ENCODE measurements at places on chromosomes 7 and 10.

GRCh38 chr7:17489961-17490360 lies 191.5 kb downstream of the AHR start:
- no peak for DNase-seq

DNA sequence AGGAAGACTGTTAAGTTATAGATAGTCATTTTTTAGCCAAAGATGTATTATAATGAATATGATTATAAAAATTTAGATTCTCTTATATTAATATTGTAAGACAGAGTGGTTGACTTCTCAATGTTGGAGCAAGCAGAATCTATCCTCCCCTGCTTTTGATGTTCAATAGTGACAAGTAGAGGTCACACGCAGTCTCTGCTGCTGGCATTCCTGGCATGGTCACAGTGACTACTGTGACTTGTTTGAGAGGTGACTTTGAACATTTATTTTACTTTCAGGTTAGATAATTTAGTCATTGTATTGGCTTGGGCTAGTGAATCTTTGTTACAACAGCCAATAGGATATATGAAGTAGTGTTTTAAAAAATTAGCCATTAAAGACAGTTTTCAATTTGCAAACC lies 13.7 kb upstream of the CD36 start:
- DNase-seq = no peak

DNA sequence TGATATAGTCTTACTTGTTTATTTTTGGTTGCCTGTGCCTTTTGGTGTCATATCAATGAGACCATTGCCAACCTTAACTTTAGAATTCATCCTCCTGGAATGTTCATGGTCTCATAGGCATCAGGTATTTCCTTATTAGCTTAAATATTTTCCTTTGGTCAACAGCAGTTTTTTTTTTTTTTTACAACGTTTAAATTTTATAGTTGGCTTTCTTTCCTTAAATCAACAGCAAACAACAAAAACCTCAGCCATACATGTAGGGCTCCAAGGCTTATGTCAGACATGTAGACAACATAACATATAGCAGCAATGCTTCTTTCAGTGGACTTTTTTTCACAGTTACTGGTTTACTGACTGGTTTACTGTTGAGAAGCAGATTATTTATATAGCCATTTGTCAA lies 22.7 kb downstream of the ENTPD7 start:
- DNase-seq = no peak

DNA sequence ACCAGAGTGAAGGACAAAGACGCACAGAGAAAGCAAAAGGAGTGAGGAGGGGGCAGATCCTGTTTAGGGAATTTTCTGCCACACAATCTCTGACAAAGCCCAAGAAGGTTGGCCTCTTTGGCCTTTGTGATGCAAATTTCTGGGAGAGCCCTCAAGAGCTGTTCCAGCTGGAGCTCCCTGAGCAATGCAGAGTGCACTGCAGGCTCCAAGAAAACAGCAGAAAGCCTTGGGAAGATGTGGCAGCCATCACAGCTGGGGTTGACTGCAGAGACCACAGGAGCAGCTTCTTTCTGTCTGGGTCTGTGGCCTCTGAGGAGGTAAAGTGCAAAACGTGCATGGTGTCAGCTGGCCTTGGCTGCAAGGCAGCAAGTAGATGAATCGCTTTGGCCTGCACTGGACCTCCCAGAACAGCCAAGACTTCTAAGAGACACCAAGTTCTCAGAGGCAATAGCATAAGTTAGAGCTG lies 200.2 kb downstream of the ELMO1 start:
- DNase-seq = no peak

- no peak for DNase-seq
These were observed 114.0 kb downstream of the BMPER start for GRCh38 chr7:34019301-34019790.

DNA sequence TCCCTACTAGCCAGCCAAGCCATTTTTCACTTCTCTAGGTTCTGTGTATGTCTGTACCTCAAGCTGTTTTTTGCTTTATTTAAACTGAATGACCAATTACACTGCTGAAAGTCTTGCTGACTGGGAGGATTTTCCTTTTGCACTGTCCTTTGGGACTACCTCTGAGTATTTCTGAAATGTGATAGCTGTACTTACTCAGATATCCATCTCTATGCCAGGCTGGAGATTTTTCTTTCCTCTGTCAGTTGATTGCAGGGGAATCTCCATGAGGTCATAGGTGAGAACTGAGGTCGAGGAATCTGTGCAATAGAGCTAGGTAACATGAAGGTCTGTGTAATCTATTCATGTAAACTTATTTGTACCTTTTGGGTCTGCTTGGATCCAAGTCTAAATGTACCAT lies 38.9 kb upstream of the ANKRD1 start:
- no peak for DNase-seq

DNA sequence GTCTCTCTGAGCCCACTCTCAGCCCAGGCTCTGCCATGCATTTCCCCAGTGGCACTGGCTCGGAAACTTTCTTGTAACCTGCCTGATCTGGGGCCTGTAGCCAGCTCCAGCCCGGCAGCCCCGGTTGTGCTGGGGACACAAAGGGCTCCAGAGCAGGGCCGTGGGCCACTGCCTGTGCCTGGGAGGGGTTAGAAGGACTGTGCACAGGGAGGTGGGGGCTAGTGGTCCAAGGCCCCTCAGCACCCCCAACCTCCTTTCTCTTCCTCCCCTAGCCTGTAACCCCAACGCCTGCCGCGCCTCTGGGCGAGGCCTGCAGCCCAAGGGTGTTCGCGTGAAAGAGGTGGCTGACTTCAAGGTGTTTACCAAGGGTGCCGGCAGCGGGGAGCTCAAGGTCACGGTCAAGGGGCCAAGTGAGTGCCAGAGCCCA lies 9.6 kb downstream of the FLNC start:
- DNase-seq = no peak

DNA sequence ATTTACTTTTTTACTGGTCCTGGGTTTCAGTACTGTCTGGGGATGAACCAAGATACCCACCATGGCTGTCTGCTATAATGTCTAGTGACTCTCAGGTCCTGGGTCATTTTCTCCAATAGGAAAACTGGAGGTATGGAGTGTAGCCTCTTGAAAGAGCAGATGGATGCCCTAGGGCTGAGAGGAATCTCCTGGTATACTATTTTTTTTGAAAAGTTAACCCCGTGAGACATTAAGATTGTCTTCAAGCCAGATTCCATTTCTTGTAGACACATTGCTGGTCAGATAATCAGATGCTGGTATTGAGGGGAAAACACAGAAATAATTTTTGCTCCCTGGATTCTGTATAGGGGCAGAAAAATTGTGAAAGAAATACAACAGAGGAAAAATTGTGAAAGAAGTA lies 97.3 kb downstream of the ZNF680 start:
- no peak for DNase-seq

DNA sequence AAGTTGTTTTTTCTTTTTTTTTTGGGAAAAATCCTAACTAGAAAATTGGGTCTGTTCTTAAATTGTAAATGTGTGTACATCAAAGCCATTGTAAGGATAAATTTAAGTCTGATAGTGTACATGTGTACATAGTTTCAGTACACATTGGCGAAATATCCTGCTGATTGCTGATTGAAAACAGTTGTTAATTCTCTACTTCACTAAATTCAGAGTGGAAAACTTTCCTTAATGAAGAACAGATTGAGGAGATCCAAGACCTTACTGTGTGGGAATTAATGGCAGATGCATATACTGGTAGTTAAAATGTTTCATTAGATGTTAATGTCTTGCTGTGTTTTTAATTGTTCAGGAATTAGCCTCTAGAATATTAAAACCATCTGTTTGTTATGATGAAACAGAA lies 506.0 kb downstream of the AUTS2 start:
- DNase-seq = no peak

GRCh38 chr7:120995654-120996053 lies 7.1 kb downstream of the CPED1 start:
- no peak for DNase-seq

DNA sequence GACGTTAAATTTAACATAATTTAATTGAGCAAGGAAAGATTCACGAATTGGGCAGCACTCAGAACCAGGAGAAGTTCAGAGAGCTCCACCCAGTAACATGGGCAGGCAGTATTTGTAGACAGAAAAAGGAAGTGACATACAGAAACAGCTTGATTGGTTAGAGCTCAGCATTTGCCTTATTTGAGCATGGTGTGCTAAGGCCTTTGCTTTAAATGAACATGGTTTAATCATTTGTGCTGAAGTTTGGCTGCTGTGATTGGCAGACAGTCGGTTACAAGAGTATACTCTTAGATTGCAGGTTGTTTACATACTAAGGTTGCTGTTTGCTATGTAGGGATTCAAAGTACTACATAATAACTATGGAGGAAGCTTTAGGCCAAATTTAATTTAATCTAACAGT lies 199.2 kb downstream of the MALRD1 start:
- DNase-seq = no peak

GRCh38 chr7:25963733-25964132 lies 188.3 kb upstream of the NFE2L3 start:
- no peak for DNase-seq

GRCh38 chr7:74191231-74191630 lies 17.1 kb downstream of the EIF4H start:
- DNase-seq = no peak

GRCh38 chr7:148367731-148368475 lies 222.7 kb upstream of the C7orf33 start:
- no peak for DNase-seq

DNA sequence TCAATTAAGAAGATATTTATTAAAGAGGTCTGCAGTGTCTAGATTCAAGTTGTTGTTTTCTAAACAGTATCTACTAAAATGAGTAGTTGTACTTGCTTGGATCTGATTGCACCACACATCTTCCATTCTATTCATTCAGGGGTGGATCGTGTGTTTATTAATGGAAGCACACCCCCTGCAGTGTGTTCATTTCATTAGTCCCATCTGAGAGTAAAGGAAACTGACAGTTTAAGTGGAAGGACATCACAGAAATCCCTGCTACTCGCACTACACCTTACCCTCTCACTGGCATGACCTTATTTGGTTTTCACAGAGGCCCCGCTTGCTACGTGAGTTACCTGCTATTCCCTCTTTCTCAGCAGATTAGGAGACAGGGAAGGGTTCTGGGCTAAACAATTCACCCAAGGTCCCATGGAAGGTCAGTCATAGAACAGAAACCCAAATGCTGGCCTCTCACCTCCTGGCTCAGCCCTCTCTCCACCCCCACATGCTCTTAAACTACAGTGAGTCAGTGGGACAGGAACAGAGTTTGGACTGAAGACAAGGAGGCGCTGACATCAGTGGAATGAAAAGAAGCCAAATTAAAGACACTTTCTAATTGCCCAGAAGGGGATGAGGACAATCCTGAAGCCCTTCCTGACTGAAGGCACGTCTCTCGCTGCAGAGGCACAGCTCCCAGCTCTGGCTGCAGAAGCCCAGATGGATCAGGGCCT lies 369.2 kb upstream of the NRP1 start:
- no peak for DNase-seq

DNA sequence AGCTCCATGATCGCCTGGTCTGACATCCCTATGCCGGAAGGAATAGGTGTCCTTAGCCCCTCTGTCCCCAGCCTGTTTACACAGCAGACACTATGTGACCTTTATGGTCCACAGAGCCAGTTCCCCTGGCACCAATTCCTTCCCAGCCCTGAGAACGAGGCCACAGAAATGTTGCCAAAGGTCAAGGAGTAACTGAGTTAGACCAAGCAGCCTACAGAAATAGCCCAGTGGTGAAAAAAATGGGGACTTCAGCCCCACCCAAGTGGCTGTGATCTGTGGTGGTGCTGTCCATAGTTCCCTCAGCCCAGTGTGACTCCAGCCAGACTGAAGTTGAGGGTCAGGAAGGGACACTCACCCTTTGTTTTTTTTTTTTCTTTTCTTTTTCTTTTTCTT lies 2.5 kb downstream of the PGAM2 start:
- DNase-seq = no peak

DNA sequence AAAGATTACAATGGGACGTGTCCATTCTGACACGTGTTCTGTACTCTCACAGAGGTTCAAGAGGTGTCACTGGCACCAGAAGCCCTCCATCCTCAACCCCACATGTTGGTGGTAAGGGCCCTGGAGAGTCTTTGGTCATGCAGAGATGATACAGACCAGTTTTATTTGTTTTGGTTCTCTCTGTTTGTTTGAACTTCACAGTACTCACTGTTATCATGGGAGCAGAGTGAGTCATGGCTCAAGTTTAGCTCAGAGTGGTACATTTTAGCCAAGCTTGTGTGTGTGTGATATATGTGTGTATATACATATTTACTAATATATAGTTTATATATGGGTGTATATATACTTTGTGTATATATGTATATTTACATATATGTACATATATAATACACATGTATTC lies 935.6 kb downstream of the GRID1 start:
- no peak for DNase-seq
